ENCODE measurements at places on chromosomes 11 and 22.

DNA sequence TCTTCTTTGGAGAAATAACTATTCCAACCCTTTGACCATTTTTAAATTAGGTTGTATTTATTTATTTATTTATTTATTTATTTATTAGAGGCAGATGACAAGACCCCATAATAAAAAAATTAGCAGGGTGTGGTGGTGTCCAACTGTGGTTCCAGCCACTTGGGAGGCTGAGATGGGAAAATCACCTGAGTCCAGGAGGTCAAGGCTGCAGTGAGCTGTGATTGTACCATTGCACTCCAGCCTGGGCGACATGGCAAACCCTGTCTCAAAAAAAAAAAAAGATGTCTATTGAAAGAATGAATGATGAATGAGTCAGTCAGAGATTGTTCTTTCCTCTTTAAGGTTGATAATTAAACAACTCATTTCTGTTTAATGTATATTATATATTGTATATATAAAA, 129.6 kb downstream of the WNT11 start:
- DNase-seq = no peak

DNA sequence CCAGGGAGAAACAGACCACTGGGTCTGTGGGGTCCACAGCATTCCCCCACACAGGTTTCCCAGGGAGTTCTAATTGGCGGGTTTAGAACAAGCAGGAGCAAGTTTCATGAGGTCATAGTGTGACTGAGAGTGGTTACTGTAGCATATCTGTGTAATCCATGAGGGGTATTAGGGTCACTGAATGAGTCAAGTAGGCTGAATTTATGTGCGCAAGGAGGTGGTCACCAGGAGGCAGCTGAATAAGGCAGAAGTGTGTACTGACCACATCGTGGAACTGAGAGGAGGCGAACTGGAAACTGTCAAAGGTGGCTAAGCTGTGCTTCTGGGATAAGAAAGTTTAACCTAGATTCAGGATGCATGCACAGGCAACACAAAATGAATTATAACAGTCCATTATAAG, 876.0 kb downstream of the METTL15 start:
- no peak for DNase-seq

GRCh38 chr22:25742918-25743708, 1.1 kb downstream of the MYO18B start:
- no peak for DNase-seq

- DNase-seq = no peak
Measured at GRCh38 chr11:71381781-71382505, 66.2 kb downstream of the DHCR7 start.

- no peak for DNase-seq
Measured at GRCh38 chr11:93407777-93408401, 77.3 kb downstream of the DEUP1 start.

GRCh38 chr11:3956748-3957147, 101.3 kb downstream of the STIM1 start:
- DNase-seq = no peak

DNA sequence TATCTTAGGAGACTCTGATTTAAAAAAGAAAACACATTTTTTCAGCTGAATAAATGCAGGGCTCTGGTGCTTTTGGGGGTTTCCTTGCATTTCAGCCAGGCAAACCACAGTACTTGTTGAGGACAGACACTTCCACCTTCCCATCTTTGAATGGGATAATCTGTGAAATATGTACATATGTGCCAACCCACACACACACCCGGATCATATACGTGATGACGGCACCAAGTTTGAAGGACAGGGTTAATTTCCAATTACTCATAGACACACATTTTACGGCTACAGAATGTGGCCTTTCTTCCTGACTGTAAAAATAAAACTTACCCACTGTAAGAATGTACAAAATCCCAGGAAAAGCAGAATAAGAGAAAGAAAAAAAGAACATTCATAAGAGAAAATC, 104.4 kb downstream of the MPPED2 start:
- no peak for DNase-seq

DNA sequence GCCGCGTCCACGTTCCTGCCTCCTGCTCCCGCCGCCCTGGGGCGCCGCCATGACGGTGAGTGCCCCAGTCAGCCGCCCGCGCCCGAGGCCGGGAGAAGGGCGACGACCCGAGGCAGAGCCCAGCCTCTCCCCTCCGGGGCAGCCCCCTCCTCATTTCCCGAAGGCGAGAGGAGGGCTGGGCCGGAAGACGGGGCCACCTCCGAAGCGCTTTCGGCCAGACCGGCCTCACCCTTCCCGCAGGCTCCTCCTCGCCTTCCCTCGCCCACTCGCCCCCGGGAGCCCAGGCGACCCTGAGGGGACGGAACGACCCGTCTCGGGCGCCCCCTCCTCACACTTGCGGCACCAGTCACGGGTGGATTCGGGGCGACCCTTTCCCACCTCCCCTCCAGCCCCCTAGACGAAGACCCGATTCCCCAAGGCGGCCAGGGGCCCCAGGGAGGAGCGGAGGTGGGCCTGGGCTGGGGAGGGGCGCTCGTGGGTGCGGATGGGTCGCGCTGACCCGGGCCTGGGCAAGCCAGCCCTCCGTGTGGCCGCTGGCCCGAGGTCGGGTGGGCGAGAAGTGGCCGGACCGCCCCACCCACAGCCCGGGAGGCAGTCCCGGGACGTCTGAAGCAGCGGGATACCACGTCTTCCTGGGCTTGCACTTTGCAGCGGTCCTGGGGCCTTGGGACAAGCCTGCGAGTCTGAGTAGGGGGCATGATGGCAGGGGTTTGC, 49.7 kb downstream of the TRIOBP start:
- DNase-seq = no peak

GRCh38 chr11:125247431-125247830, 82.9 kb downstream of the PKNOX2 start:
- no peak for DNase-seq
